GM04504 (cell line): ENCODE measurements at places on chromosomes 3 and 15.

DNA sequence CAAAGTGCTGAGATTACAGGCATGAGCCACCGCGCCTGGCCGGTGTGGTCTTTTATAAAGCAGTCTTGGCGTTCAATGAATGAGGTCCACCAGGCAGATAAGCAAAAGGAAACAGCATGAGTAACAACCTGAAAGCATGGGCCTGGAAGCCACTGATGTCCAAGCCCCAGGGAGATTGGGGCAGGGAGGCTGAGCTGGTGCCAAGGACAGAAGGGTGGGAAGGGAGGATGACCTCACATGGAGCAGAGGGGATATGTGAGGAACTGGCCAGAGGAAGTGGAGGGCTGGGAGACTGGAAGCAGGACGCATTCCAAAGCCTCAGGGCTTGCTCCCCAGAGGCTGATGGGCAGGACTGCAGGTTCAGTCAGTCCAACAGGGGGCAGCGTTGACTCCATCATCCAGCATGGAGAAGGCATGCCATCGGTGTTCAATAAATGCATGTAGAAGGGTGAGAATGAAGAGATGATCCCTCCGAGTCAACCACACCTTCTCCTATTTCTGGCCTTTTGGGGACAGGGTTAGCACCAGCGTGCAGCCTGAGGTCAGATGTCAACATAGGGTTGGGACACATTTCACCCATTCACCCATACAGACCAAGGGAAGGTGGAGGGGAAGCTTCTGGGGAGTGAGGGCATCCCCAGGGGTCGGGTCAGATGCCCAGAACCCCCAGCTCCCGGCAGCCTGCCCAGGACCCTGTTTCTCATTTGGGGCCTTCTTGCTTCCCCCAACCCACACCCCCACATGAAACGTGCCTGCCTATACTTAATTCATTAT, 14.8 kb downstream of the MYL3 start:
- DNase-seq, result no peak

DNA sequence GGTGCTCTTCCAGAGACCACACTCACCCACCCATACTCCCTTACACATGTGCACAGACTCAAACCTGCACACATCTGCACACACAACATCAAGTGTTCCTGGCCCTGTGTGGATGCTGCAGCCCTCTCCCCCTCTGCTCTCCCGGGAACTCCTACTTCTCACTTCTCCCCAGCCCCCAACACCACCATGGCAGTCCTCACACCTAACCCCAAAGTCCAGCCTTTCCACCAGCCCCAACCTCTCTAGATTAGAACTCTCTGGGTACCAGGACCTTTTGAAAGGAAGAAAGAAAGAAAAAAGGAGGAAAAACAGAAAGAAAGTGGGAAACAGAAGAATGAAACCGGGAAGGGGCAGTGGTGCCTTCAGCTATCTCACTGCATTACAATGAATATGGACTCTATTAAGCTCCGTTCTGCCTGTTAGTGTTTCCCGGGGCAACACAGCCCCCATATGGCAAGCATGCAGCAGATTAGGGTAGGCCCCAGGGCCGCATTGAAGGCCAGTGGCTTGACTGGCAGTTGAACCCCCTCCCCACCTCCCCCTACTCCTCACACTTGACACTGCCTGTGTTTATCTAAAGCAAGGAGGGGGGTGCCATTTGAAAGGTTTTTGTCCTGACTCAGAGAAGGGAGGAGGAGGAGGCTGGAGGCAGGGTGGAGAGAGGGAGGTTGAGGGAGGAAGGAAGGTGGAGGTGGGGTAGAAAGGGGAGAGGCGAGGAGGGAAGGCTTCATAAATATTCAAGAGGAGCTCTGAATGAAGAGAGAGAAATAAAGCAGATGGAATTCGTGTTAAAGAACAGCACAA, 30.1 kb downstream of the BOC start:
- no peak for DNase-seq

DNA sequence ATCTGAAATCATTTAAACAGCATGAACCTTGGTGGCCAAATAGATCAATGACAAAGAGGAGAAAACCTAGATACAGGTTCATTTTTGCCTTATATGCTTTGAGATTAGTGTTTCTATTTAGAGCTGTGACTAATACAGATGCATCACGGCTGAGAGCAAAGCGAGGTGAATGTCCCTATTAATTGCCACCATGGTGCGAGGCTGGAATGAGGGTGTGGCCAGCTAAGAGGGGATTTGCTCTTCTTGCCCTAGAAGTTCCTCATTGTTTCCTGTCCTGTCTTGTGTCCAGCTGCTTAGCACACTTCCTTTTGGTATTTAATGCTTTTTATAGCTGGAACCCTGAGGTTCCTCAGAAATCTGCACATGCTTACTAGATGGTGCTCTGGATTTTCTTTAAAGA, 339.1 kb upstream of the RGMA start:
- DNase-seq, result no peak

GRCh38 chr3:68306571-68306970, 625.8 kb downstream of the TAFA4 start:
- DNase-seq, result no peak

GRCh38 chr3:120561251-120562045, 34.7 kb upstream of the NDUFB4 start:
- peak; percentile 47 for DNase-seq

- peak; percentile 67 for DNase-seq
These were observed 67.5 kb upstream of the CORO2B start for GRCh38 chr15:68511073-68511991.

DNA sequence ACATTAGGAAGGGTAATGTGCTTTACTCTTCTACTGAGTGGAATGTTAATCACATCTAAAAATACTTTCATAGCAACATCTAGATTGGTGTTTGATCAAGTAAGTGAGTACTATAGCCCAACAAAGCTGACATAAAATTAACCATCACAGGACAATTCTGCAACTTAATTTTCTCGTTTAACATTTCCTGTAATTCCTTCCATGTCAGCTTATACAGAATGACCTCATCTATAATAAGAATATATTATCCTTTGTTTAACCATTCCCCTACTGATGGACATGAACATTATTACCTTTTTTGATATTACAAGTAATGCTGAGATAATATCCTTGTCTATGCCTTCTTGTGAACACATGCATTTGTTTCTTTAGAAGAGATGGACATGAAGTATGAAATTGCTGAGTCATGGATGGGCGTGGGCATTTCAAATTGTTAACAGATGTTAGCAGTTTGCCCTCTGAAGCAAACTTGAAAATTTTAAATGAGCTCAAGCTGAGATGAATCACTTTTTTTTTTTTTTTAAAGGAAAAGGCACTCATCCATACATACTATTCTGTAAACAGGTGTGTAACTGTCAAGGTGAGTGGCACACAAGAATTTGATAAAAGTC, 85.1 kb downstream of the OXNAD1 start:
- peak; percentile 74 for DNase-seq

DNA sequence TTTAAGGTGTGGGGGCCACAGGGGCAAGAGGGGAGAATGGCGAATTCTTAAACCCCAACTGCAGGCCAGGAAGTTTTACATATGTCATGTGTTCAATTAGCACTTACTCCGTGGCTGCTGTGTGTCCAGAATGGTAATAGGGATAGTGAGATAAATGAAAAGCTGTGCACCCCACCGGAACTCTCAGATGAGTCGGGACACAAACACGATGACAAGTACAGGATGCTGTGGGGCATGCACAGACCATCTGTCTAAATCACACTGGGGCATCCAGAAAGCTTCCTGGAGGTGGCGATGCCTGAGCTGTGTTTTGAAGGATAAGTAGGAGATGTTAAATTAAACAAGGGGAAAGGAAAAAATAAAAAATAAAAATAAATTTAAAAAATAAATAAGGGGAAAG, 18.3 kb upstream of the TMEM158 start:
- no peak for DNase-seq

GRCh38 chr3:194323785-194324735, 27.1 kb downstream of the CPN2 start:
- DNase-seq, result no peak

DNA sequence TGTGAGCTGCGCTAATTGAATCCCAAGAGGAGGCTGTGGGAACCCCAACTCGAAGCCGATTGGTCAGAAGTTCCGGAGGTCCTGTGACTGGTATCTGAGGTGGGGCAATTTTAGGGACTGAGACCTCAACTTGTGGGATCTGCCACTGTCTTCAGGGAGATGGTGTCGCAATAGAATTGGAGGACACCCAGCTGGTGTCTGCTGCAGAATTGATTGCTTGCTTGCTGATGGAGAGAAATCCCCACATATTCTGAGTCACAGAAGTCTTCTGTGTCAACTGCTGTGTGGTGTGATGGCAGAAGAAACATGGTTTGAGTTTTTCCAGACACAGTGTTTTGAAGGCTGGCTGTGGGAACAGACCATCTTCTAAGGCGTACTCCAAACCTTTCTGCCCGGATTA, 99.7 kb upstream of the PLXNA1 start:
- DNase-seq, result peak; percentile 32

GRCh38 chr3:102790747-102791325, 356.0 kb downstream of the ZPLD1 start:
- DNase-seq, result peak; percentile 45

DNA sequence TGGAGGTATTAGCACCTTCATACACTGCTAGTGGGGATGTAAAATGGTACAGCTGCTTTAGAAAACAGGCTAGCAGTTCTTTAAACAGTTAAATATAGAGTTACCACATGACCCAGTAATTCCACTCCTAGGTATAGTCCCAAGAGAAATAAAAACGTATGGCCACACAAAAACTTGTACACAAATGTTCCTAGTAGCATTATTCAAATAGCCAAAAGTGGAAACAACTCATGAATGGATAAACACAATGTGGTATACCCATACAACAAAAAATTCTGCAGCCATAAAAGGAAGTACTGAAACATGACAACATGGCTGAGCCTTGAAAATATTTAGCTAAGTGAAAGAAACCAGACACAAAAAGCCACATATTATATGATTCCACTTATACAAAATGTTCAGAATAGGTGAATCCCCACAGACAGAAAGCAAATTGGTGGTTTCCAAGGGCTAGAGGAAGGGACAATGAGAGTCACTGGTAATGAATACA, 40.8 kb upstream of the KLF13 start:
- no peak for DNase-seq

GRCh38 chr3:112469671-112470070, 29.6 kb downstream of the BTLA start:
- no peak for DNase-seq

- DNase-seq, result no peak
These were observed 40.4 kb upstream of the LIMD1 start for GRCh38 chr3:45554006-45554666.

GRCh38 chr15:65896236-65896635, 26.9 kb downstream of the RAB11A start:
- no peak for DNase-seq

DNA sequence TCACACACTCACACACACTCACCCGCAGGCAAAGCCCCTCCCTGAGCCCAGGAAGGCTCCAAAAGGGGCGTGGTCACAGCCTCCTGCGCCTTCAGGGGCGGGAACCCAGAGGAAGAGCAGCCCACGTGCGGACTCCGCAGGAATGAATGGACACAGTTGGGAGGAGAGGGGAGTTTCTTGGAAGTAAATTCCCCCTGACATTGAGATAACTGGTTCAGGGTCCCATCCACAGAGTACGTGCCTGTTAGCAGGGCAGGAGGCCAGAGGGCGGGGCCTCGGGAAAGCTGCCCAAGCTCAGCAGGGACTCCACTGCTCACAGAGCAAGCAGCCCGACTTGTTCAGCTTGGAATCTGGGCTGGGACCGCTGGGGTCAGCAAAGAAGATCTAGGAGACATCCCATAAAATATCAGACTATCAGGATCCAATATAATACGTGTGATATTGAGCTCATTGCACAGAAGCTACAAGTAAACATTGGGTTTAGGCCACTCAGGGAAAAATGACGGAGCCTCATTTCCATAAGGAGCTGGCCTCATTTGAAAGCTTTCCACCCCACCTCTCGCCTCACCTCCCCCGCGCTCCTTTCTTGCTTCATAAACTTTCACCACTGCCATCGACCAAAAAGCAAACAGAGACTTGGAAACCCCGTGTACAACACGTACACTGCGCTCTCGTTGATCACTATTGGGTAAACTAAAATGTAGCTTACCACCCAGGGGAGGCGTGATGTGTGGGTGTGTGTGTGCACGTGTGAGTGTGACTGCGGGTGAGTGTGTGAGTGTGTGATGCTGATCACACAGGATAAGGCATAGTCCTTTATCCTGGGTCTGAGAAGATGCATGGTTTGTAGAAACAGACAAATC, 36.0 kb downstream of the TM2D3 start:
- DNase-seq, result peak; percentile 54

DNA sequence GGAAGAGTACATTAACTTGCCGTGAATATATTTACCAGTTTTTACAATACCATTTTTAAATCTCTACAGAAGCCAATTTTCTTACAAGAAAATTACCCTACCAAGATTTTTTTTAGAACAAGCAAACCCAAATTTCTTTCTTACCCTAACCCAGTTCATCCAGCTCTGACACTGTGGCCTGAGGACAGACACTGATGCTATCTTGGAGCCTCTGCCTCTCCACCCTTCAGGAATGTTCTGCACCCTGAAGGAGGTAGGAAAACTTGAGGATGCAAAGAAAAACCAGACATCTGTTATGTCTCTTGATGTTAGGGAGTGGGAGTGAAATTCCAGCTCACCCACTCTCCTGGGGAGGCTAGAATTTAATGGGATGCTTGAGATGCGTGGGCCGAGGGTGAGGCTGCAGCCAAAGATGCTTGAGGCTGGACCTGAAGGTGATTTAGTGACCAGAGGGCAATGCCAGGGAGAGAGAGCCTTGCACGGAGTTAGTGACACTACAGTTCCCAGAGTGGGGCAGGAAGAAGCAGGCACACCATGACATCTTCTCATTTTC, 69.9 kb downstream of the LIPC start:
- no peak for DNase-seq

- DNase-seq, result no peak
These were observed 68.0 kb upstream of the NAALADL2 start for GRCh38 chr3:174791161-174791560.

DNA sequence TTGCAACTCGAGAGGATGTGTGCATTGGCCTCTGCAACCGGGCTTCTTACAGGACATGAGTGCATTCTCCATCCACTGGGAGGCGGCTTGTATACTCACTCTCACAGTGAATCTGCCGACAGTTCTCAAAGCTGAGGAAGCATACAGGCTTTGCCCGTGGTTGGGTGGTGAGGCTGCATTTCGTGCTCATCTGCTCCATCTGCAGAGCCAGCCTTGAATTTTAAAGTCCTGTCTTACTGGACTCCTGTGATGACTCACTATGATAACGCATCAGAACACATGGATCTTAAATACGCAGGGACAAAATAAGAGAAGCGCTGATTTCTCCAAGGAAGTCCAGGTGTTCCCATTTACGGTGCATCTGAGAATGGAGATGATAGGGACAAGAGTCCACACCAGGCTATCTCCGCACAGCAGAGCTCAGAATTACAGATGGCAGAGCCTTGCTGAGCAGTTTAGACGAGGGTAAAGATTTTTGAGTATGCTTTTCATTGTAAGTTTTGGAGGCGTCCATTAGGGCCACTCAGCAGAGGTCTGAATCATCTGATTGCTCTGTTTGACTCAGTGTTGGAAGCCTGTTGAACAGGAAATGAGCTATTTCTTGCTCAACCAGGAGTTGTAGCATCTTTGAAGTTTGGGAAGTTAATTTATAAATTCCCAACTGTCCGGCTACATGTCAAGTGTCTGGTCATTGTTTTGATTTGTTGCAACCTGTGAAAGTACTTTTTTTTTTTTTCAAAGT, 87.1 kb downstream of the GABRG3 start:
- DNase-seq, result no peak

GRCh38 chr3:116563351-116563750, 118.1 kb upstream of the LSAMP start:
- no peak for DNase-seq

- no peak for DNase-seq
These were observed 84.7 kb upstream of the THBS1 start for GRCh38 chr15:39495871-39496840.

- DNase-seq, result no peak
These were observed 31.2 kb upstream of the CFAP20DC start for GRCh38 chr3:59081071-59081470.

- DNase-seq, result peak; percentile 81
These were observed 36.3 kb downstream of the PRICKLE2 start for GRCh38 chr3:64188810-64189560.
